ENCODE measurements at places on chromosomes 5 and 9.

GRCh38 chr5:169735913-169736312 lies 98.8 kb downstream of the DOCK2 start:
- DNase-seq = no peak

GRCh38 chr5:179181988-179182387 lies 121.8 kb downstream of the ZNF354C start:
- DNase-seq = no peak

DNA sequence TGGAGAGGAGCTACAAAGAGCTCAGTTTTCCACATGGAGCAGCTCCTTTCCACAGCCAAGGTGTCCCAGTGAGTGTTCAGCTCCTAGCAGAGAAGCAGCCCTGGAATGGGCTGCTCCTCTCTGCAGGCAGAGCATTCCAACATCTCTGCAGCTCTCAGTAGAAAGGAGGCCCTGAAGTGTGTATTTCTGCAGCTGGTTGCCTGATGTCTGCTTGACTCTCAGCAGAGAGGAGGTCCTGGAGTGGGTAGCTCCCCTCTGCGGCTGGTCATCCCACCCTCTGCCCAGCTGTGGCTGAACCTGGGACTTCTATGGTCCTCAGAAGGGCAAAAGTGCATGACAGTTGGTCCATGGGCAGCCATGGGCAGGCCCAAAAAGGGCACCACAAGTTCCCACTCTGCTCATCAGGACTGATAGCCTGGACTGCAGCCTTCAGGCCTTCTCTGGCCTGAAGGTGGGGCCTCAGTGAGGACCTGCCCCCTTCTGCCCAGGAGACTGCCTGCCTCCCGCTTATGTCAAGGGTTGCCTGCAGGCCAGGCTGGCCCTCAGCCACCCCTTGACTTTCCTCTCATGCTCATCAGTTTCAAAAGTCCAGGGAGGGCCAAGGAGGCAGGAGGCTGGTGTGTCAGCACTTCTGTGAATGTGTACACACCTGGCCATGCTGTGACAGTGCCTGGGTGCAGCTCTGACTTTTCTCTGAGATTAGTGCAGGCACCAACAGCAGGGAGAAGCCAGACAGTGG lies 605.9 kb upstream of the FAM174A start:
- DNase-seq = no peak

- DNase-seq = no peak
Observed at GRCh38 chr5:115586525-115587146, 15.6 kb downstream of the TICAM2 start.
